ENCODE measurements at places on chromosomes 3 and 15. TPM values are rescaled to one million over a fixed set of nuclear protein-coding genes. Genes with fewer than 3 reads are reported as not detected.

- DNase-seq: peak; percentile 36
Measured at GRCh38 chr15:63121382-63122001, at the start of gene LACTB. Gene LACTB, plus strand, starts transcription at chr15:63121861. Its CDS starts 11 bp downstream, at chr15:63121872.

- DNase-seq: no peak
Measured at GRCh38 chr15:68601206-68602197, 22.7 kb downstream of the CORO2B start.

- no peak for DNase-seq
Measured at GRCh38 chr3:4848176-4848825, 130.9 kb upstream of the BHLHE40 start.

DNA sequence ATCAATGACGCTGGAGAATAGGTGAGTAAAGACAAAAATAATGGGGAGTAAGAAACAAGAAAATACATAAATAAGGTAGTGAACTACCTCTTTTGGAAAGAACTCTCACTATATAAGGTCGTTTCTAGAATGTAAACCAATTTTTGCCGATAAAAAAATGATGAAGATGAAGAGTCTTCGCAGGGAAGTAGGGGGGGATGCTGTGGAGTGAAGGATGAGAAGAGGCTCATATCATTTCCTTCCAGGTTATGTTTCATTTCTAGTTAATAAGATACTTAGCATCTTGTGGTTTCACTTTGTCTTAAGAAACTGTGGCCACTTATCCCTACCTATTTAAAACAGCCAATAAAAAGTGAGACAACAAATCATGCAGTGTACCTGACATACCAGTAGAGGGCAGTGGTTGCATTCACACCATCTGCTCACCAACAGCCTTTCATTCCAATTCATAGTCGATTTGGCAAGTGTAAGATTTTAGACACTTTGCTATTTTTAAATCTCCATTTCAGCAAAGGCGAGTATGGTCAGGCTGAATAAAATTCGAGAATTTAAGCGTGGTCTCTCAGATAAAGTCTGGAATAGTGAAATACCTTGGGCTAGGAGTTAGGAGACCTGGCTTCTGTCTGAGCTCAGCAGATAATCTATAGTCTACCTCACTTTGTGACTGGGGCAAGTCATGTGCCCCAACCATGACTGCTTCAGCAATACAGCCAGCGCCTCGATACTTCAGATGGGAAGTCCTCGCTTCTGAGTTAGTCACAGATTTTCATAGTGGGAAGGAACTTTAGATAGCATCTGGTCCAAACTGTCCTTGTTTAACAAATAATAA, 28.9 kb upstream of the ICE2 start:
- DNase-seq: peak; percentile 83

- no peak for DNase-seq
Measured at GRCh38 chr15:72933976-72934375, 118.3 kb upstream of the NEO1 start.

DNA sequence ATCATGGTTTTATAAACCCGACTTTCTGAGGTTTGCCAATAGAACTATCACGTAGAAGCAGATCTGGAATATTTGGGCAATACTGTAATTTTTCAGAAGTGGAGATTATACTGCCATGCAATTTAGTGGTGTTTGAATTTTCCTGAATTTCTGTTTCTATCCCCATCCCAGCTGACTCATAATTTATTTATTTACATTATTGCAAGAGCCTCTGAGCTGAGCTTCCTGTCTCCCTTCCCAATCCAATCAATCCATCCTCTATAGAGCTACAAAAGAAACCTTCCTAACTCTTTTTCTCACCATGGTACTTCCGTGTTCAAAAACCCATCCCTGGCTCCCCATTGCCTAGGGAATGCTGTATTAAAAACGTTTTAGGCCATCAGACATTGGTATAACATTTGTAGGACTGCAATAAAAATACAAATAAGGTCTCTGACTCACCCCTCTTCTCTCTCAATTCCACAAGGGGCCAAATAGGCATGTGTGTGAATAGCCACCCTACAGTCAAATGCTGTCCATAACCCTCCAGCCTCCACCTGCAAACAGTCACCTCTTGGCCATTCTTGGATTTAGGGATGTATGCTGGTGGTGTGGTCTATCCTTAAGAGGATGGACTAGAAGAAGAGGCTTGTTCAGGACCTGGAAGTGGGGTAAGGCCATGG, 190.7 kb downstream of the CD47 start:
- DNase-seq: no peak

- no peak for DNase-seq
Measured at GRCh38 chr15:77030928-77031375, 36.0 kb downstream of the PSTPIP1 start.

DNA sequence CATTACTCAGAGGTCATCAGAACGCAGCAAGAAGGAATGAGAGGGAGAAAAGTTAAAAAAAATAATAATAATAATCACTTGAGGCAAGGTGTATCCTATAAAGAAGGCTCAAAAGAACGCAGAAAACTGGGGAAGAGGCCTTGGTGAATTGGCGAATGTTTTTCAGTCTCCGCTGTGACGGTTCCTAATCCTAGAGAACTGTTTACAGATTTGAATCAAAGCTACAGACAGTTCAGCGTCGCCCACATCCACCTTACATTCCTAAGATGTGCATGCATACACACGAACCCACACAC, 634 bp downstream of the ZMAT3 start:
- no peak for DNase-seq

DNA sequence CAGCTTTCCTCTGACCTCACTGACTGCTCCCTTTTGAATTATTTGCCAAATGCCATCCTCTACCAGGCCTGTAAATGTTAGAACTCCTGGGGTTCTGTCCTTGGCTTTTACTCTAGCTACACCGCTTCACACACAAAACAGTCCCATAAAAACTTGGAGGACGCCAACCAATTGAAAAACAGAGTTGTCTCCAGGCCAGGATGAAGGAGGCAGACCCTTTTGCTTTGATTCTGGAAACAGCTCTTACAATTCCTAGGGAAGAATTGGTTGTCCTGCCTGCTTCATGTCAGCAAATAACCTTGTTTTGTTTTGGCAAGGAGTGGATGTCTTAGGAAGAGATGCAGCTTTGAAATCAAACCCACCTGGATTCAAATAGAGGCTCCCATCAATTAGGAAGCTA, 375.5 kb downstream of the UNC13C start:
- DNase-seq: no peak

Gene TRPM1
- not detected for polyA plus RNA-seq

DNA sequence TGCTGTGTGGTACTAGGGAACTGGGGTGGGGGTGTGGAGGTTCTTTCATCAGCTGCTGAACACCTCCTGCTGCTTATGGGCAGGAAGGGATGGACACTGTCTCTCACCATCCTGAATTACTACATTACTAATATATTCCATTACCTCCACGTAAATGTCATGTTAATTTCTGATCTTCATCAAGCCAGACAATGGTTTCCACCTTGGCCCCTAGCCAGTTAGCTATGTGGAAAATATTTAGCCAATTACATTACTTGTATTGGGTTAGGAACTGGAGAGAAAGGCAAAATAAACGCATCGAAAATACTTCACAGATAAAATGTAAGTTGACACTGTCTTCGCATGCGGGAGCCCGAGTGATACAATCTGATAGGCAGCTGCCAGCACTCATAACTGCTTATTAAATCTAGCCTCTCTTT, 95.1 kb downstream of the FOXP1 start:
- DNase-seq: no peak

- DNase-seq: peak; percentile 91
Measured at GRCh38 chr3:129233538-129233937, 15.9 kb upstream of the COPG1 start.

Gene FETUB
- polyA plus RNA-seq: not detected

DNA sequence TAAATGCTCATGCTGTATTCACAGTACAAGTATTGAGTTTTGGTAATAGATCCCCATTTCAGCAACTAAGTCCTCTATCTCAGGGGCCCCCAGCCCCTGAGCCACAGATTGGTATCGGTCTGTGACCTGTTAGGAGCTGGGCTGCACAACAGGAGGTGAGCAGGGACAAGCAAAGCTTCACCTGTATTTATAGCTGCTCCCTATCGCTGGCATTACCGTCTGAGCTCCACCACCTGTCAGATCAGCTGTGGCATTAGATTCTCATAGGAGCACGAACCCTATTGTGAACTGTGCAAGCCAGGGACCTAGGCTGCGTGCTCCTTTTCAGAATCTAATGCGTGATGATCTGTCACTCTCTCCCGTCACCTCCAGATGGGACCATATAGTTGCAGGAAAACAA, 262.8 kb upstream of the UBE2E2 start:
- no peak for DNase-seq

Gene FANCD2OS
- 0.42 TPM for polyA plus RNA-seq

DNA sequence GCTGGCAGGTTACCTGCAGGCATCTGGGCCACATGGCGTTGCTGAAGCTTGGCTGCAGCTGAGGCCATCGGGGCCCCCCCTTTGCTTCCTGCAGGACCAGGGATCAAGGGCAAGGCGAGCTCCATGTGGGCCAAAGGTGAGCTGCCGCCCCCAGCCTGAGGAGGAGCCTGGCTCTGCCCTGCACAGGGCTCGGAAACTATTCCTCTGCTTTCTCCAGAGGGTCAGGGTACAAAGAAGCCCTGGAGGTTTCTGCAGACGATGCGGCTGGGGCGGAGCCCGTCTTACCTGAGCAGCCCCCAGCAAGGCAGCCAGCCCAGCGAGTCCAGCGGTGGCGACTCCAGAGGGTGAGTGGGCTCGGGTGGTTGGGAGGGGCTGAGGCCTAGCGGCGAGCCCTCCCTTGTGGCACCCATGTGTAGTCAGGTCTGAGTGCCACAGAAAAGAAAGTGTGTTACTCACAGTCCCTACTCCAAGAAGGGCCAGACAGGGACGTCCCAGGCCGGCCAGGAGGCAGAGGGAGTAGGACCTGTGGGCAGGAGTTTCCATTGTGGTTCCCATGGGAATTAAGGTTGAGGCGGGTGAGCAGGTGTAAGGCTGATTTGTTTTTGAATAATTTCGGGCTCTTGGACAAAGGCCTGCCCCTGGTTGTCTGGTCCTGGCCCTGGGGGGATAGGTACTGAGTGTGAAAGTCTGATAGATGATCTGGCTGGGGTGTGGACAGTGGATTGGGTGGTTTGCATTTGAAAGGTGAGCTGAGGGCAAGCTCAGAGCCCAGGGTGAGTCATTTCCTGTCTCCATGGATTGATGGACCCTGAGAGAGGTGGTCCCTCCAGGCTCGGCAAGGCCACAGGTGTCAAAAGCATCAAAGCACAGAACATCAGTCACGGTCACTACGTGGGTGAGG, 25.4 kb downstream of the CFAP100 start:
- DNase-seq: no peak

Gene SLC2A2
- polyA plus RNA-seq: not detected

- DNase-seq: peak; percentile 37
Measured at GRCh38 chr15:32723171-32723948, 5.6 kb downstream of the GREM1 start.

Gene KNG1
- not detected for polyA plus RNA-seq

Gene FYTTD1
- 106 TPM for polyA plus RNA-seq

Gene RTP4
- polyA plus RNA-seq: 3.9 TPM

Gene IGSF11
- not detected for polyA plus RNA-seq

- no peak for DNase-seq
Measured at GRCh38 chr15:73978896-73979295, 13.2 kb downstream of the STOML1 start.

DNA sequence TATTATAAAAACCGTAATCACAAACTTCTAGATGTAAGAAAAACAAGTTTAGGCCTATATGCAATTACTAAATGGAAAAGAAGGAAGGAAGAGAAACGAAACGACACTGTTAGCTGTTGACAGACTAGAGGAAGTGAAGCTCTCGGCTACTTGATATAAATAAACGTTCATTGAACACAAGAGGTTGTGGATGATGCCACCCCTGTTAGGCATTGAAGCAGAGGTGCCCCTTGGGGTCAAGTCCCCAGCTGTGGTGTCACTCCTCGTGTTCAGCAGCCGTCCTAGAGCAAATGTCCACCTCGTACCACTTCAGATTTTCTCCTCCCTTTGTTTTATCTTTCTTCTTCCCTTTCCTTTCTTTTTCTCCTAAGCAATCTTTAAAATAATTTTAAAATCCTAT, 146.5 kb upstream of the UBE2E1 start:
- DNase-seq: peak; percentile 60

Gene ANKUB1
- 0.09 TPM for polyA plus RNA-seq

GRCh38 chr3:145952536-145952935, 208.4 kb downstream of the PLOD2 start:
- DNase-seq: no peak

DNA sequence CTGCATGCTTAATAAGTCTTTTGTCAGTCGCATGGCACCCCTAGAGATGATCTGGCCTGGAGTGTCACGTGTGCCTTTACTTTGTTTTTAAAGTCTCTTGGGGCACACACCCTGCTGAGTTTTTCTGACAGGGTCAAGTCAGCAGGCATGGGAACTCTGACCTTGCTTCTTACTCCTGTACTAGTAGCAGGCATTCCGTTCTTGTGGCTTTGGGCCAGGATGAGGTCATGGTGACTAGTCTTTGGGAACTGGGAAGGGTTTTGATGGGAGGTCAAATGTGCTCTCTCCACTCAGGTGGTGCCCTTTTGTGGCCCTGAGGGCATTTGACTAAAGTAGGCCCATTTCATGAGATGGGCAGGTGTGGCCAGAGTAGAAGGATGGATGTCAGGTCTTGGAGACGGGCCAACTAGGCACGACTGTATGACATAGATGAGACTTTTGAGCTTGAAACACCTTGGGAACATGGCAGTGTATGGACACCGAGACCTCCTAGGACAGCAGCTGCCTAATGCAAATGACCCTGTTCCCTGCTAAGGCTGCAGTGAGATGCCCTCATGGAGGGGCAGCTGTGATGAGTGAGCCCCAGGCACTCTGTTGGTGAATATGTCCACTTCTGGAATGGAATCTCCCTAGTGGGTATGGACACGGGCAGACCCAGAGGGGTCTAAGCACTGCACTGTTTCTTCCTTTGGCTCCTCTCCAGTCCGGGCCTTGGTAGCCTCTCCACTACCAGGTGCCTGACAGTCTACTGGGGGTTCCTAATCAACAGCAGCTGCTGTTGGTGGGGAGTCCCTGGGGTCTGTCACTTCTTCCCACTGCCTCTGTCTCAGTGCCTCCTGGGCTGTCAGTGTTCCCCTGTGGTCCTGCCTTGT, 16.4 kb downstream of the SRPRB start:
- DNase-seq: no peak

GRCh38 chr3:63324621-63325020, 46.5 kb downstream of the SYNPR start:
- DNase-seq: no peak

DNA sequence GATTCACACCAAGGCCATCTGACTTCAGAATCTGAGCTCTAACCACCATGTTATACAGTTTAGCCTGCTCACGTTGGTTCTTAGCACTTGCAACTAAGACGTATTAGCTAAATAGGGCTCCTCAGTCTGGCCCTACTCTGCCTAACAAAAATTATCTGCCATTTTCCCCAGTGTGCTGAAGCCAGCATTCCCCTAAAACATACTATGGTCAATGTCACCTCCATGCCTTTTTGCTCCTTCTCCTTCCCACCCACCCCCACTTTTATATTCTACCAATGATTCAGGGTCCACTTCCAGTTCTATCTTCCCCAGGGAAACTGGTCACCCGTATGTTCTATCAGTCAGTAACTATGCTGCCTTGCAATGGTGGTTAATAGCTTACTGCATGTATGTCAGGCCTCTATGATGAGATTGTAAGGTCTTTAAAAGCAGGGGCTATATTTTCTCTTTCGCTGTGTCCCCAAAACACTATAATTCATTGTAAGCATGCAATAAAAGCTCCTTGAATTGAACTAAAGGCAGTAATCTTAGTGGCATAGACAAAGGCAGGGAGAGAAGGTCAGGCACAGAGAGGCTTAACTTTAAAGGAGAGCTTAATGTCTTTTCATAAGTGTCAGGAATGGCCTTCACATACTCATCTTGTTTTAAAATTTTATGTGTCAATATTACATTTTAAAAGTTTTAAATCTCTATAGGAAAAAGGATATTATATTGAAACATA, 23.3 kb downstream of the POPDC2 start:
- DNase-seq: no peak

All from GM12878 (cell line).